Activated naive CD8-positive, alpha-beta T cell treated with anti-CD3 and anti-CD28 coated beads, Interleukin-2, amount 10 ng/mL, durations not matched to agents 7 days and 5 days (primary cell): ENCODE measurements at places on chromosomes 6 and 20. TPM values are rescaled to one million over a fixed set of nuclear protein-coding genes. Genes with fewer than 3 reads are reported as not detected.

GRCh38 chr6:89350281-89350966 is 2.1 kb downstream of the UBE2J1 start:
- DNase-seq, result no peak

DNA sequence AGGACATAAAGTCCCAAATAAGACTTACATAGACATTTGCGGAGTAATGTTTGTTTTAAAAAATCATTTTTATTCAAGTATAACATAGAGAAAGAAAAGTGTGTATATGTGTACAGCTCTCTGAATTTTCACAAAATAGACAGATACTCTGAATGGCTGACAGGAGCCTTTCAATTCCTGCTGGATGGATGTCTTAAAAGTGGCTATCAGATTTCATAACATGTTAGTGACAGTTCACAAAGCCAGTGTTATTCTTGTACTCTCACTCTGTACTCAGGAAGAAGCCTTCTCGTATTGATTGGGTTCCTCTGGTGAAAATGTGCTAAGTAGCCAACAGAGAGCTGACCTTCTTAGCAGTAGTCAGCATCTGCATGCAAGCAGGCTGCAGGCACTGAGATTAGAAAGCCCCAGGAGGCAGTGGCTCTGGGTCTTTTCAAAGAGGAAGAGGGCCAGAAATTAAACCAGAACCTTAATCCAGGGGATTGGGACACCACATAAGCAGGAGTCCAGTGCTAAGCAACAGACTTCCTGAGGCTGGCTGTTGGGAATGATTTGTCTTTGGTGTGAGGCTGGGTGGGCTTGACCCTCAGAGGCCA is 19.7 kb downstream of the SLC17A4 start:
- DNase-seq, result no peak

DNA sequence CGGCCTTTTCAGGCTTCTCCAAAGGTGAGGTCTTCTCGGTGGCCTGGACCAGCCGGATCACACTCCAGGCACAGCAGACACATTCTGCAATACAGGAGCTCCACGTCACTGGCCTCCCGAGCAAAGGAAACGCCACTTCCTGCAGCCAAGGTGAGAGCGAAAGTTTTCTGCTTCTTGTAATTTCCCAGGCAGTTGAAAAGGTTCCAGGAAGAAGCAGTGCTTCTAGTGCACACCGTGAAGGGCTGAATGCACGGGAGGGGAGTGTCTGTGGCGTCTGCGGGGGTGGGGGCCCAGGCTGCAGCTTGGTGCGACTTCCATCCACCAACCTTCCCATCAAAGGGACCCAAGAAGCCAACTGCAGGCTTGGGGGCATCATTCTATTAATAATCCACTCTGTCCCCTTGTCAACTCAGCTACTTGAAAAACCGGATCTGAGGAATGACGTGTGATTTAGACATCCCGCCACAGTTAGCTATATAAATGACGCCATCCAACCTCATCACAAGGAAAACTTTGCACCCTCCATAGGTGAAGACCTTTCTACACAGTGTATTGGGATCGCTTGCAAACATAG is 61.1 kb downstream of the NFATC2 start:
- DNase-seq, result peak; percentile 53

- no peak for DNase-seq
Measured at GRCh38 chr20:14865169-14865568, 527.8 kb upstream of the FLRT3 start.

GRCh38 chr6:18509871-18510643 is 122.9 kb downstream of the RNF144B start:
- DNase-seq, result no peak

GRCh38 chr20:60055740-60056139 is 97.5 kb downstream of the CDH26 start:
- peak; percentile 62 for DNase-seq

DNA sequence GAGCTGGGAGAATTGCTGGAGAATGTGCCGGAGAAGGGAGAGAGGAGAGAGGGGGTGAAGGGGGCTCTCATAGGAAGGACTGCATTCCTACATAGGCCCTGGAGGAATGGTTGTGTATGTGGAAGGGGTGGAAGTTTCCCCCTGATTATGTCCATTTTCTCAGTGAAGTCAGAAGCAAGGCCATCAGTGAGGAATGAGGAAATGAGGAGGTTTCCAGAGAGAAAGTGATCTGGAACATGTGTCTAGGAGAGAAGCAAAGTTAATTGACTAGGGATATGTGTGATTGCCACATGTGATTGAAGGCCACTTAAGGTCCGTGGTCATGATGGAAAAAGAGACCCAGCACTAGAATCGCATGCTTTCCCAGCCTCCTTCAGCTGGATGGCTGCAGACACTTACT is 42.3 kb downstream of the TBPL1 start:
- DNase-seq, result no peak

Gene MCCD1
- total RNA-seq, result not detected

DNA sequence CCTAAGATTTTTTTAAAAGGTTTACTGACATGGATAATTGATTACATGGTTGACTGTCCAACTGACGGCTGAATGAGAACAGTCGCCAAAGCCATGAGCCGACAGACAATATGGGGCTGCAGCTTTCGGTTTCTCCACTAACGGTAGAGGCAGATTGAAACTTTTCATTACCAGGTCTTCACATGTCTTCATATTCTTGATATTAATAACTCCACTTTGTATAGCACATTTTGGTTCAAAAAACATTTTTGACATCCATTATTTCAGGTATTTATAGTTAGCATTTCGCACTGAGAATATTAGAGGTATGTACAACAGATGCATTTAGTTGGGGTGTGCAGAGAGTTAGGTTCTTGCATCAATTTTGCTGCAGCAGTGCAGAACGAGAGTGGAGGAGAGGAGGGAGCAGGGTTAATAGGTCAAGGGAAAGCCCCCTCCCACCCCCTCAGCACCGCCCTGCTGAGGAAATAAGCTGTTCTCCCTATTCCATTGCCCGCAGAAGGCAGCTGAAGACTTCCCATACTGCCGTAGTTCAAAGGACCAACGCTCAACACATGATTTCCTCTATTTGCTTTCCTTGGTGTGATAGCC is 73.6 kb upstream of the ADTRP start:
- no peak for DNase-seq

Gene SLC32A1
- total RNA-seq, result not detected

DNA sequence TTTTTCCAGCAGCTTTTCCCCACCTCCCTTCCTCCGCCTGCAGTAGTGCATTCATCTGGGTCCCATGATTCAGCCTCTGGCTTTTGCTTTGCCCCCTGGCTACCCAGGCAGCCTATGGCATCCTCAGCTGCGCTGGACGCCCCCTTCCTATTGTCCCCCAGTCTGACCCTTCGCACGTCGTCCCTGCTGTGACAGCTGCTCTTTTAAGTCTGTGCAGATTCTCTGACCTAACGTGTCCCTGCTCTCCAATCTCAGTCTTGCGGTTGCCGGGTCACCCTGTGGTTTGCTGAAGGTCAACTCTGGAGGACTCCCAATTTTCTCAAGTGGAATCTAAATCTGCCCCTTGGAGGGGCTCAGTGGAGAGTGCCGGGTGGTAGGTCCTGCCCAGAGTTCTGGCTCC is 294.3 kb downstream of the CDC5L start:
- no peak for DNase-seq

GRCh38 chr6:95805699-95806098 is 210.1 kb upstream of the FUT9 start:
- DNase-seq, result no peak
